CD4-positive, alpha-beta T cell treated with Interleukin-21 for 1 hour (primary cell): ENCODE measurements at places on chromosomes 2 and 18.

- no peak for DNase-seq
Observed at GRCh38 chr18:29028560-29028959, 851.6 kb upstream of the CDH2 start.

- DNase-seq = no peak
Observed at GRCh38 chr2:37695336-37695735, 23.9 kb upstream of the CDC42EP3 start.

GRCh38 chr2:12918835-12919445, 202.2 kb downstream of the TRIB2 start:
- DNase-seq = no peak

DNA sequence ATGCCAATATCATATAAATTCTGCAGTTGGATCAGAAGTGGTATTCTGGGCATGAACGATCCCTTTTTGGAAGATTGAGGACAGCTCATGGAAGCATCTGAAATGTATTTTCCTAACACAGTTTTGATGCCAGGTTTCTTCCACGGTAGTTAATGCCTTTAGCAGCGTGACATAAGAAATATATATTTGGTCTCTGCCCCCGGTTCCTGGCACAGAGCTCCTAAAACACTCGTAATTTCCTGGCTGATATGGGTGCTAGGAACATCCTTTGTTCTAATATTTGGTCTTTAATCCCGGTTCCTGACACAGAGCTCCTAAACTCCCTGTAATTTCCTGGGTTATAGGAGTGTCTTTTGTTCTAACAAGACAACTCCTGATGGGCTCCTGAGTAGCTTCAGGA, 8.2 kb upstream of the CABLES1 start:
- no peak for DNase-seq

- DNase-seq = no peak
Observed at GRCh38 chr2:96253006-96253405, 12.8 kb downstream of the TMEM127 start.

- DNase-seq = peak; percentile 21
Observed at GRCh38 chr2:84458551-84459017, 496 bp downstream of the SUCLG1 start.

DNA sequence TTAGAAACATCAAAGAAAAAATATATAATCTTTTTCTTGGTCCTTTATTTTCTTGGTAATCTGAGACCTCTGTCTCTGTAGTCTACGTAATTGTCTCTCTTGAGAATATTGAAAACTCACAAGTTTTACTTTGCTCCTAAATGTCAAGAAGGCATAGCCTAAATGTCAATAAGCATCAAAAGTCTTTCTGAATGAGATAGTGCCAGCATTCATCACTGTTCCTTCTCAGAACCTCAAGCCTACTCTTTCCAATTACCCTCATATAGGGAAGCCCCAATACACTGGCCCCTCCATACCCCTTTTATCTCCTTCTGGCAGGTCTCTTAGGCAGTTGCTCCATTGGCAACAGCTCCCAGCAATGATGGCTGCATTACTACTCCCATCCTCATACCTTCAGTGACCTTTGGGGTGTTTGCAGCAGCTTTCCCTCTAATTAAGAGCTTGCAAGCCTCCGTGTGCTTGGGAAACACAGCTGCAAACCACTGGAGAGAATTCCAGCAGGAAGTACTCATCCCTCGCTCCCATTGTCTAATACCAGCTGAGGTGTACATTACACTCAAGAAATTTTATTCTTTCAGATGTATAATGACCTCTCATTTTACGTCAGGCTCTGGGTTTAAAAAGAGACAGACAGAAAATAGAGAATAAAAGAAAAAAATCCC, 95.8 kb downstream of the KYNU start:
- DNase-seq = no peak

DNA sequence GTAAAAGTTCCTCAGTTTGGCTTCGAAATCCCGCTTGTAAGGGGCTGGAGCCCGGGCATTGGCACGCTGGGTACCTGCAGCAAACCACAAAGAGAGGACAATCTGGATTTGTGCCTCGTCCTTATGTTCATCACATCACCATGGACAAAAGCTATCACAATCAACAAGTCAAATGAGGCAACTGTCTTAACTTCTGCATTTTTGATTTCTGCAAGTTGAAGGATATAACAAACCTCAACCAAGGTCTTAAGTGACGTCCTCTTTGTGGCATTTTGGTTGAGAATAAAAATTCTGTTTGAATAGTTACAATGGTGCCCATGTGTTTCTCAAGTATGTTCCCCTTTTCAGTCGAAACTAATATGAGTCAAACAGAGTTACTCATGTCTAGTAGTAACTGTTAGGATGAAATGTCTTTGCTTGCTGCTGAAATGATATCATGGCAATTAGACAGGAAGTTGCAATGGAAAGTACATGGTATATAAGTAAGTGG, 70.8 kb upstream of the STK17B start:
- peak; percentile 66 for DNase-seq

DNA sequence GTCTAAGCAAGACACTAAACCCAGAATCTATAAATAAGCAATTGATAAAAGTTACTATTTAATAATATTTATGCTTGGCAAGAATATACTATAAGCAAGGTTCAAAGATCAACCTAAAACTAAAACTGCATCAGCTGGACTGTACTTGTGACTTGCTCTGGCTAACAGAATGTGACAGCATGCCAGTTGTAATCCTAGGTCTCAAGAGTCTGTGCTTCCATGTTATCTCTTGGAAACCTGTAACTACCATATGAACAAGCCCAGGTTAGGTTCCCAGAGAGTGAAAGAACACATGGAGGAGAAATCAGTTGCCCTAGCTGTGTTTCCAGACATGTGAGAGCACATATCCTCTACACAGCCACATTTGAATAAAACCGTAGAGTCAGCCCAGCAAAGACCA, 297.4 kb downstream of the CDH2 start:
- no peak for DNase-seq

DNA sequence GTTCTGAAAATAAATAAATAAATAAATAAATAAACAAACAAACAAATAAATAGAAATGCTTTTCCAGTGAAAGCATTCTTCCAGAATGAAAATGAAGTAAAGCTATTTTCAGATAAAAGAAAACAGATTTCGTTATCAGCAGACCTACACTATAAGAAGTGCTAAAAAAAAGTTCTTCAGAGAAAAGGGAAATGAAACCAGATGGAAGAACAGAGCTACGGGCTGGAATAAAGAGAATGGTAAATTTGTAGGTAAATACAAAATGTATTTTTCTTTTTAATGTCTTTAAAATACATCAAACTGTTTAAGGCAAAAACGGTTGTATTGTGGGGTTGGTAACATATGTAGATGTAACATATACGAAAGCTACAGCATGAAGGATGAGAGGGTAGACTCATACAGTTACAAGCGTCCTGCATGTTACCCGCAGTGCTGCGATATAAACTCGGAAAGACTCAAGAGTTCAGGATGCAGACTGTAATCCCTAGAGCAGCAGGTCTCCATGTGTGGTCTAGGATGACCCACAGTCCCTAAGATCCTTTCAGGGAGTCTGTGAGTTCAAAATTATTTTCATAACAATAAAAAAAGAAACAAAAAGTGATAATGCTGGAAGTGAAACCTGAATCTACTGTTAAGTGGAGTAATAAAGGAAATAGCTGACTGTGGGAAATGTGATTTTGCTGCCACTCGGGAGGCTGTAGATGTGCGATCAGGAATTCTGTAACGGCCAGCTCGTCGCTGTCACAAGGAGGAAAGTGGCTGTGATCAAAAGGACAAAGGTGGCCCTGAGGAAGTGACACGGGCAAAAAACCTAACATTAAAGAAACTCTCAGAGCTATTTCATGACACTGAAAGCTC, 5.3 kb upstream of the RAB12 start:
- no peak for DNase-seq

DNA sequence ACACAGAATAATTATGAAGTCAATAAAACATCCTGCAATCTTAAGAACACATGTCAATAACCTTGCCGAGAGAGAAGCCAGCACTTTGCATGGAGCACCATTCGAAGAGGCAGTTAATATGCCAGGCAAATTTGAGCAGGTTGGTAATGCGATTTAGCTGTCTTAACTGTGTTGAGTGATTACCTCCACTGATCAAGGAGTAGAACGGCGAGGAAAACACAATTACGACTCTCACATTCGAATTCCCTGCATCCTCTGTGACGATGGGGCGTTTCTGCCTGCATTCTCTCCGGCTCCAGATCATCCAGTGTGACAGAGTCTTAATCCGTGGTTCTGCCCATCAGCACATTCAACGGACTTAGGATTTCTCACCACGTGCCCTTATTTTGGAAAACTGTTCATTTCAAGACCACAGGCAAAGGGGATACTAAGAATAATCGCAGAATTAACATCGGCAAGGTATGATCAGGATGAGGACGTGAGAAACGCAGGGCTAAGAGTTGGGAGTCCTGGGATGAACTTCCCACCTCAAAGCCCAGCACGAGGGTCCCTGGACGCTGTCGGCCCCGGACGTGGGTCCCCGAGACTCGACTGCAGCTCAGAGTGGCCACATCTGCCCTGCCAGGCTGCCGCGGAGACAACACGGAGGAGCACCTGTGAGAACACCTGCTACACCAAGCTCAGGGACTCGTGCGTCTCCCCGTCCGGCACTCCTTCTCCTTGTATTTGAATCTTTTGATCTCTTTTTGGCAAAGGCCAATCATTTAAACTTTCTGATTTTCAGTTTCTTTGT, 499.2 kb upstream of the SALL3 start:
- no peak for DNase-seq

DNA sequence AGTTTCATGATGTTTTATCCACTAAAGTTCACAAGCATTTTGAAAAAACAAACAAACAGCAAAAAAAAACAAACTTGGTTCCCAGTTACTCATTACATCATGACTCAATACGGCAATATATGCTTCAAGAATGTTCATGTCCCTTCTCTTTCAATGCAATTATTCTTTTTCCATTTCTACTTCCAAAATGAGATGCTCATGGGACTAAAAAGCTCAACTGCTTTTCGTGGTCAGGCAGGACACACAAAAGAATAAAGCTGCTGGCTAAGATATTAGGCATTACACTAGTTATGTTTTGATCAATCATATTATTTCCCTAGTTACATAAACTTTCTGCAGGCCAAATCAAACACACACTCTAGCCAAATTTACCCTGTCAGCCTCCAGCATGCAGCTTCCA, 301.3 kb downstream of the EPHA4 start:
- no peak for DNase-seq

- no peak for DNase-seq
Observed at GRCh38 chr2:102337012-102337411, 18.6 kb upstream of the IL18R1 start.

GRCh38 chr2:152432206-152432653, 97.3 kb downstream of the FMNL2 start:
- DNase-seq = no peak

- no peak for DNase-seq
Observed at GRCh38 chr2:63425606-63426005, 162.7 kb downstream of the WDPCP start.

DNA sequence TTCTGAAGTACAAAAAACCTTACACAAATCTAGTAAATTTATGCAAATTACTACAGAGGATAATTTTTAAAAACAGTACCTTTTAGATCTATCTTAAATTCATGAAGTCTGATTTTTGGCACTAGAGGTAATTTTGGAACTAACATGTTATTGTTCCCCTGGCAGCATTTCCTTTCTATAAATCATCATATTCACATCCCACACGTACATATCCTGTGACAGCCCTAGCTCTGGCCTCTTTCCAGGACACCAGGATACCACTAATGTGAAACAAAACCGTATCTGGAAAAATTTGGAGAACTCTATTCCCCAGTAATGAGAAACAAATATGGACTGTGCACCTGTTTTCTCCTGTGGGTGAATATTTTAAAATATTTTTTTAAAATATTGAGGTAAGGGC, 14.0 kb upstream of the BIRC6 start:
- no peak for DNase-seq

GRCh38 chr2:11169333-11169732, 14.1 kb downstream of the SLC66A3 start:
- DNase-seq = no peak

GRCh38 chr2:2848621-2849333, 517.7 kb upstream of the MYT1L start:
- no peak for DNase-seq

DNA sequence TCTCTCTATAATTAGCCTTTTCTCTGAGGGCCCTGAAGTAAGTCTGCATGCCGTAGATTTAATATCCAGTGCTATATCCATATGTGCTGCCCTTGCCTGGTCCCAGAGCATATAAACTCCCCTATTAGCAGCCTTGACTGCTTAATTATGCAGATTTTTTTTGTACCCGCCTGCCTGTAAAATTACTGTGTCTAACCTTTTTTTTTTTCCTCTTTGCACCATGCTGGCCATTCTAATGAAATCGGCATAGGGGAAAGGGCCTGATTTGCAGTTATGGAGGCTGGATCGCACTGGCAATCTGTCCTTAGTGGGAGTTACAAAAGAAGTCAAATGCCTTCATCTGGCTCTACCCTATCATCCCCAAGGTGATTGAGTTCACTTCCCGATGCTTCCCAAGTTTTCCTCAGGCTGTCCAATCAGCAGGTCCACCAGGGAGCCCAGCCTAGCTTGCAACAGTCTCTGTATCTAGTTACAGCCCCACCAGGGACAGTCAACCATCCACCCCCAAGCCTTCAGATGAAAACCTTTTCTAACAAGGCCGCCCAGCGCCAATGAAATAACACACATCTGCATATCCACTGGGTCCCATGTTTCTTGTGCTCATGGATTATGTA, 239.0 kb downstream of the ZNF521 start:
- no peak for DNase-seq

GRCh38 chr2:109098251-109098920, 30.6 kb upstream of the SH3RF3 start:
- DNase-seq = no peak

- DNase-seq = peak; percentile 96
Observed at GRCh38 chr2:73736855-73737779, at the start of gene TPRKB. TSS of gene TPRKB (minus strand) at chr2:73737345. CDS start at chr2:73734569, 2,776 bp downstream.

GRCh38 chr18:23245461-23245860, 110.2 kb downstream of the CABLES1 start:
- no peak for DNase-seq

- no peak for DNase-seq
Observed at GRCh38 chr2:217832987-217833386, 169.8 kb downstream of the TNS1 start.

- no peak for DNase-seq
Observed at GRCh38 chr2:65867446-65867845, 435.0 kb upstream of the SPRED2 start.

DNA sequence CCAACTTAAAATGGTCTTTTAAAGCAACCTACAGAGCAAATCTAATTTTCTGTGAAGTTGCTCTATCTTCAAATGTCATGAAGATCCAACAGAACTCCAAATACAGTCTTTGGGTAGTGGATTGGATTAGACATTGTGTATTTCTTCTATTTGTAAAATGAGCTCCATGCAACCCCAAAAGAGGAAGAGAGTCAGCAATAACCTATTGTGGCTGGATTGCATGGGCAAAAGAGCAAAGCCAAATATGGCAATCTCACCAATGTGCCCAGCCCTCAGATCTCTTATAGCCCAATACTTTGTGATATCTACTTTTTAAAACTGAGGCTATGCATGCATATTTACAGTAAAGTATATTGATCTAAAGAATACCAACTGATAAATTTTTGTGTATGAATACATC, 146.3 kb downstream of the TXNL1 start:
- no peak for DNase-seq

DNA sequence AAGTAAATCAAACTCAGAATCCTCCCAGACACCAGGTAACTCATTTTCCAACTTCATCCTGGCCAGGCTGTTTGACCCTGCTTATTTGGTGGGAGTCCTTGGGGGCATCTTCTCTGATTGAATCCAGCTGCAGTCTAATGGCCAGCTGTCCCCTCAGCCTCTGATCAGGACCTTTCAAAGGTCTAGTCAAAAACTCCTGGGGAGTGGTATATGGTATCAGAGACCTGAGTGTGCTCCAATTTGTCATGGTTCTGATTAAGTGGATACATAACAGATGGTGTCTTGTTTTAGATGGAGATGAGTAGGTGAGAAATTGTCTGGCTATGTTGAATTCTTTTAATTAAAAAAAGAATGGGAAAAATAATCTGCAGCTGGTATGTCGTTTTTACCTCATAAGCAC, 842.6 kb upstream of the ACVR2A start:
- DNase-seq = no peak
